ENCODE measurements at places on chromosomes 5 and 9. TPM values are rescaled to one million over a fixed set of nuclear protein-coding genes. Genes with fewer than 3 reads are reported as not detected.

DNA sequence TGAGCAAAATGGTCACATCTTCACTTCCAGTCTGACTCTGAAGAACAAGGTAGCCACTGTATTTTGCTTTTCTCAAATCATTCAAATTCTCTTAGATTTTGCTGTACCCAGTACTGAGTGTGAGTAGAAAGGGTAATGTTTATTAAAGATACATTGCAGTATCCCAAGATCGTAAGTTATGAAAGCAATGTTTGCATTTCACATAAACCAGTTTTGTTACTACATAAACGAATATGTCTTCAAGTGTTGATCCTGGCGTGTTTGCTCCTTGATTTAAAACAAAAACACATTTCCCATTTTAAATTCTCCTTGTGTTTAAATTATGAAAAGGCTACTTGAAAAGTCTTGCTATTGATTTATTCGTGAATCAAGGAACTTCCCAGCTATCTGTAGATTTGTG, 22.0 kb downstream of the SNX30 start:
- DNase-seq, result no peak

IRX4 gene
- total RNA-seq, result 12.1 TPM

TSSK1B gene
- 0.08 TPM for total RNA-seq

- no peak for DNase-seq
Measured at GRCh38 chr5:136242136-136242535, 49.2 kb upstream of the SMIM32 start.

DNA sequence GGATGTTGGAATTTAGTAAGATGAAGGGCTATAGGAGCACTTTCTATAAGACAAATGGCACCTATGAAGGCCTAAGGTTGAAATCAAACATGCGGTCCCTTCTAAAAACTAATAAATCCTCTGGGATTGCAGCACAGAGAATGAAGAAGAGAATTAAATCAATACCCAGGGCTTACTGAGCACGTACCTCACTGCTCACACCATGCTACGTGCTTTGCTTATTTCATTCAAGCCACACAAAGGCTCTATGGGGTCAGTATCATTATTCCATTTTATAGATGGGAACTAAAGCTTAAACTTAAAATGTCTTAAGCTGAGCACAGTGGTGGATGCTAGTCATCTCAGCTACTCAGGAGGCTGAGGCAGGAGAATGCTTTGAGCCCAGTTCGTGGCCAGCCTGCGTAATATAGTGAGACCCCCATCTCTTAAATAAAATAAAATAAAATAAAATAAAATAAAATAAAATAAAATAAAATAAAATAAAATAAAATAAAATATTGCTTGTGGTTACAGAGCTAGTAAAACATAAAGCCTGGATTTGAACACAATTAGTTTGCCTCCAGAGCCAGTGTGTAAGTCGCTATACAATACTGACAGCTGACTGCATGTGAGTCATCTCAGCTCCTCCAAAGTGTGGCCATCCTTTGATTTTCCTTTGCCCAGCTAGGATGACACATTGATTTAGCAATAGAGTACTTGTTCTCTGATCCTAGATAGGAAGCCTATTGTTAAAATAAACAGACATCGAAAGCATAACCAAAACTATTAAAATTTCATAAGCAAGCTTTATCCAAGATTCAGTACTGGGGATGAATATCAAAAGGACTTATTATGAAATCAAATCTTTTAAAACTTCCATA, 20.9 kb upstream of the DPYSL3 start:
- DNase-seq, result no peak

DNA sequence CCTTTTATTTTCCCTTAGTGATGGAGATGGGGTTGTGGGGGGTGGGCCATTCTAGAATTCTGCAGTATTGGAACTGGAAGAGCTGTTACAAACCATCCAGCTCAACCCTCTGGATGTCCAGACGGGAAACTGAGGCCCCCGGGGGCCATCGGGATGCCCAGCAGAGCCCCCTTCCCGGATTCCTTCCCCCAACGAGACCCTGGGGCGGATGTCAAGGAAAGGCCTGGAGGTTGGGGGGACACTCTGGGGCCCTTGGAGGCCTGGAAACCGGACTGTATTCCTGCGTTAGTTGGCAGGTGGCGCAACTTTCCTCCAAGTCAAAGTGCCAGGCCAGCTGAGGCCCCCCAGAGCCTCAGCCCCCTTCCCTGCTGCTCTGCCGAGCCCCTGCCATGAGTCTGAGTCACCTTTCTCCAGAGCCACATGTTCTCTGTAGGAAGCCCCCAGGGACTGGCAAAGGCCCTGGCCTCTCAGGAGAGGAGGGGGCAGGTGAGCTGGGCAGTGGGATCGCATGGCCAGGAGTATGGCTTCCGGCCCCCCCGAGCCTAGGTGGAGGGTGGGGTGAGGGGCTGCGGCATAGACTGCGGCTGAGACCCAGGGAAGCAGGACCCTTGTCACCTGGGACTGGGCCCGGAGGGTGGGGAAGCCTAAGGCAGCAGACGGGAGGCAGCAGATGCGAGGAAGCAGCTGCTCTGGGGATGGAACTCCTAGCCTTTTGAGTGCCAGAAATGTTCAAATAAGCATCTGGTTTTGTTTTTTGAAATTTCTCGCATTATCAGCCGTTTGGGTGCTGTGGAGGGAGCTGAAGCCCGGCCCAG, 17.8 kb upstream of the FIBCD1 start:
- DNase-seq, result no peak

PCDHAC1 gene
- total RNA-seq, result 0.19 TPM

- no peak for DNase-seq
Measured at GRCh38 chr5:151532416-151532815, 58.7 kb downstream of the FAT2 start.

SPATA31A3 gene
- not detected for total RNA-seq

FAT2 gene
- 0.05 TPM for total RNA-seq

DNA sequence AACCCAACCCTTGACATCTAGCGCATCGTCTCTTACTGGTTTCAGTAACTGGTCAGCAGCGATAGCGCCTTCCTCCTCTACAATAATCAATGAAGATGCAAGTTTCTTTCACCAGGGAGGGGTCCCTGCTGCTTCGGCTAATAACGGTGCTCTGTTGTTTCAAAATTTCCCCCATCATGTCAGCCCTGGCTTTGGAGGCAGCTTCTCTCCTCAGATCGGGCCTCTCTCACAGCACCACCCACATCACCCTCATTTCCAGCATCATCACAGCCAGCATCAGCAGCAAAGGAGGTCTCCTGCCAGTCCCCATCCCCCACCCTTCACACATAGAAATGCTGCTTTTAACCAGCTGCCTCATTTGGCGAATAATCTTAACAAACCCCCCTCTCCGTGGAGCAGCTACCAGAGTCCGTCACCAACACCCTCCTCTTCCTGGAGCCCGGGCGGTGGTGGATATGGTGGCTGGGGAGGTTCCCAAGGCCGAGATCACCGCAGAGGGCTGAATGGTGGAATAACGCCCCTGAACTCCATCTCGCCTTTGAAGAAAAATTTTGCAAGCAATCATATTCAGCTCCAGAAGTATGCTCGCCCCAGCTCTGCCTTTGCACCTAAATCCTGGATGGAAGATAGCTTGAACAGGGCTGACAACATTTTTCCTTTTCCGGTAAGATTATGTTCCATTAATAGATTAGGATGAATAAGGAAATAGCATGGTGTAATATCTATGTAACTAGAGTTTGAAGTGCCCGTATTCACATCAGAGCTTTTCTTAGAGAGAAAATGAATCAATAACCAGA, 2.2 kb downstream of the CPEB4 start:
- no peak for DNase-seq

ADRA1B gene
- 4.9 TPM for total RNA-seq

UNC13B gene
- total RNA-seq, result 24.7 TPM

IFNA21 gene
- not detected for total RNA-seq

DNA sequence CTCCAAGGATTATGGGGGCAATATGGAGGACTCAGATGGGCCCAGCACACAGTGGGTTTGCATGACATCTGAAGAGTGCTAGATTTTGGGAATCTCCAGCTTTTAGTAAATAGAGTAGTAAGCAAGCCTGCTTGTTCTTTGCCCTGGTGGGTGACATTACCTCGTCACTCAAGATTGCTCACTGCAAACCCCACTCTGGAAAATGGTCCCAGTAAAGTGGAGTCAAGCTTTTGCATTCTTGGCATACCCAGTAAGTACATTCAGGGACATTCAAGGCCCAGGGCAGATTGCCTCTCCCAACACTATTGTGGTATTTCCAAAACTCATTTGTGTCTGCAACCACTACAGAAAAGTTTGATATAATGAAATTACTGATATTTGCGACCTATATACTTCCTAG, 118.5 kb downstream of the INVS start:
- no peak for DNase-seq

GRCh38 chr5:111734013-111734412, 23.0 kb downstream of the NREP start:
- no peak for DNase-seq
